Erythroblast (primary cell): ENCODE measurements at places on chromosomes 7 and 10.

- no peak for DNase-seq
Observed at GRCh38 chr10:2897619-2898508, 169.5 kb upstream of the PFKP start.

- DNase-seq = no peak
Observed at GRCh38 chr7:25815711-25816110, 336.3 kb upstream of the NFE2L3 start.

- no peak for DNase-seq
Observed at GRCh38 chr10:133110133-133110532, 22.4 kb downstream of the ADGRA1 start.

- DNase-seq = no peak
Observed at GRCh38 chr10:4043897-4044665, 259.1 kb upstream of the KLF6 start.

- DNase-seq = no peak
Observed at GRCh38 chr10:113241599-113242360, 291.7 kb downstream of the TCF7L2 start.

DNA sequence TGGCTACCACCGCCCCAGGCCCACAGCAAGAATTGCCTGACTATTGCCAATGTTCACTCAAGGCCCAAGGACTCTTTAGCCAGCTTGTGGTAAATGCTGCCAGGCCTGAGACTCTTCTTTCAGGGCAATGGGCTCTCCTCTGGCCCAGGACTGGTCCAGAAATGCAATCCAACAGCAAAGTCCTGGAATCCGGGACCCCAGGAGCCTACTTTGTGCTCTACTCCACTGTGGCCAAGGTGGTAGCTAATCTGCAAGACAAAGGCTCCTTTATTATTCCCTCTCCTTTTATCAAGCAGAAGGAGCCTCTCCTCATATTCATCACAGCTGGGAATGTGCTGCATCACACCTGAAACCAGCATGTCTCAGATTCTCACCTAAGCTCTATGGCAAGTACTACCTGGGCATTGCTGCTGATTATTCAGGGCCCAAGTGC lies 107.6 kb upstream of the PRSS58 start:
- no peak for DNase-seq

DNA sequence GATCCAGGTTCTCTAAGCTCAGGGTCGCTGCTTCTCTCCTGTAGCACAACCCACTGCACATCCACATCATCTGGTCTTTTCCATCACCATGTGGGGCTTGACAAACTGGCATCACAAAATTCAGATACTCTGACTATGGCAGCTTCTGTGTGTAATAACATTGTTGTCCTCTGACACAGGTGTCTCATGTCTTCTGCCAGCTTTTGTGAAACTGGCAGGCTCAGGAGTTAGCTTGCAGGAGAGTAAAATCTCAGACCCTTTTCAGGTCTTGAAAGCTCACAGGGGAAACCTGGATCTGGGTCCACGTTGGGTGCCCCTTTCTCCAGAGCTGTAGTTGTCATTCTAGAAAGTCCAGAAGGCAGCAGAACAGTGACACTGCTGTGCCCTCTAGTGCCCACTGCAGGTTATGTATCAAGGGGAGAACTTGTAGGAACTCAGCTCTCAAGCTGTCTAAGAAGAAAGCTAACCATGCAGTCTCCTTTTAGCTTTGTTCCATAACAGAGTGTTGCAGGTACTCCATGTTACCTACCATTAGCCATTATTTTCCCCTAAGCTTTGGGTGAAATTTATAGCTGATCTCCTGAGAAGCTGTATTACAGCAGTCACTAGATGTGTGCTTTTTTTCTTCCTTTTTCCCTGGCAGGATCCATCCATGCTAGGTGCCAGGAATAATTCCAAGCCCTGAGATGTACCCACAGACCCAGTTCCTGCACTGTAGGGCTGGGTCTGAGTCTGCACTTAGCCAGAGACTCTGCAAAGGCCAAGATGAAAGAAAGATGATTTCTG lies 102.7 kb downstream of the ZNF248 start:
- DNase-seq = no peak

- no peak for DNase-seq
Observed at GRCh38 chr10:21925851-21926250, 77.7 kb downstream of the DNAJC1 start.

DNA sequence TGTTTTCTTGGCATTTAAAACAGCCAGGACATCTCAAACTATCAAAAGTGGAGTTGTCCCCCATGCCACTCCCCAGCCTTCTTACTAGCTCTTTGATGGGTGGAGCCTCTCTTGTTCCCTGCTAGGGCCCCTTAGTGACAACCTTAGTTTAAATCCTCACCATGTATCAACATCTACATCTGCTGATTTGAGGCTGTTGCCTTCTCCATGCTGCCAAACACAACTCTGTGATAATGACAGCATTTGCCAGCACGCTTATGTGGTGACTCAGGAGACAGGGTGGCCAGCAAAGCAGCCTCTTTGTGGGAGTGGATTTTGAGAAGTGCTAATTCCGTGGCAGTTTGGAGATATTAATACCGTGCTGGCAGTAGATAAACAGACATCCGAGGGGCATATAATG lies 145.4 kb downstream of the LRRC4 start:
- peak; percentile 98 for DNase-seq

GRCh38 chr7:138226745-138227279 lies 150.6 kb downstream of the AKR1D1 start:
- no peak for DNase-seq

GRCh38 chr7:76064208-76064970 lies 16.5 kb downstream of the MDH2 start:
- DNase-seq = no peak

DNA sequence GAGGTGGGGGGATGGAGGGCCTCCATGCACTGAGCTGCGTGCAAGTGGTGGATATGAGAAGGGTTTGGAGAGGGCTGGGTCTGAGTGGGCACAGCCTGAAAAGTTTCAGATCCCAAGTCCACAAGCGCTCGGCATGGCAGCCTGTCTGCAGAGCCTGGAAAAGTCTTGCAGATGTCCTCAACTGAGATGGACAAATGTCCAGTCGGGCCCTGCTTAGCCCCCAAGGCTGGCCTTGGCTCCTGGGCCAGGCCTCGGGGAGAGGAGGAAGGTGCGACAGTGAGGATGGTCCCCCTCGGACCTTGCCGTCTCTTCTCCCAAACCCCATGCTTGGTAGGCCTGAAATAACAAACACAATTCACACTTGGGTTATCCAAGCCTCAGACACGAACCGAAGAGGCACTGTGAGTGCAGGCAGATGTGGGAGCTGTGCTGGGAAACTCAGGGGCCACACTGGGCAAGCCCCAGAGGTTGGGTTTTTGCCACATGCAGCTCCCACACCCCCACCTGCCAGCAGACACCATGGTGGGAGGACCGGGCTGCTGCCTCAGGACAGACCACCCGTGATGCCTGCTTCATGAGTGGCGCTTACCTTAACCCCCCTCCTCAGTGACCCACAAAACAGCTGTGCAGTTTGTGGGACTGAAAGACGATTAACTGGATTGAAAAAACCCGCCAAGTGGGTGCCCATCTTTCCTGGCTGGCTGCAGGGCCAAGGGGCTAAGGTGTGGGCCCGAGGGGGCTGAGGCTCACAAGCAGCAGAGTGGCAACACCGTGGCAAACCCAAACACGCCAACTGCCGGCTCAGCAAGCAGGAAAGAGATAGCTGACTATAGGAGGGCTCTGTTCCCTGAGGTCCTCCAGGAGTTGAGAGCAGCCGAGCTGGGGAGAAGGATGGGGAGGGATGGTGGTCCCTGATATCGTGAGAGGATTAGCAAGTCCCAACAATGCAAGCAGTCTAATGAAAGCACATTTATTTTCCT lies 156.8 kb downstream of the RNF216 start:
- DNase-seq = no peak

DNA sequence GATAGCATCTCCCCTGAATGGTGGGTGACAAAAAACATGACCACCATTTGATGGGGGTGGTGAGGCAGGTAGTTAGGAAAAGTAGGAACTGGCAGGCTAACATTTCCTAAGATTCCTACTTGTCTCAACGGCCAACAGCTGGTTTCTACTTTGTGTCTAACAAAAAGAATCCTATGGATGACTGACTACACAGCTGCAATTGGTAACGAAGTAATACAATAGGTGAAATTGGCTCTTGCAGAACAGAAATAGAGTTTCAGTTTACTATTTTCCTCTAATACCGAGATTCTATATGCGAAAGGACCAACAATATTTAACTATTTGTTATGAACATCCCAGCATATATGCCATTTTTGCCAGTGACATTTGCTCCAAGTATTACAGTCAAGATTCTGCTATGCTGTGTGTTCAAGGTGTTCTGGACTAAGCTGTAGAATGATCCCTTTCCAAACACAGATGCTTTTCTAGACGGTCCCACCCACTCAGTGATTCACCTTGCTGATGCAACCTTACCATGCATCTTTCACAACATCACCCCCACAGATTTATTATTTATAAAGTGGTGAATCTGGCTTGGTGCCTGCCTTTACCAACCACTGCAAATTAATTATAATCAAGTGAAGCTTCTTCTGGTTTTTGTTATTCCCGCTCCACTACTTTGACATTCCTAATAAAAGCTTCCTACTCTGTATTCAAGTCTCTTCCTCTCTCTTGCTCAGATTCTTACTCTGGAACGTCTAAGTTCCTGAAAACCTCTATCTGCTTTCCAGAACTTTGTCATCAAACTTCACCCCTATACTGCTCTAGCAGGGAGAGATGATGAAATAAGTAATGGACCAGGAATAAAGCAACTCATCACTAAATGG lies 16.8 kb downstream of the BBIP1 start:
- no peak for DNase-seq

- DNase-seq = no peak
Observed at GRCh38 chr7:44258423-44258760, 57.6 kb downstream of the YKT6 start.

GRCh38 chr10:98115031-98115787 lies 19.2 kb upstream of the R3HCC1L start:
- no peak for DNase-seq

DNA sequence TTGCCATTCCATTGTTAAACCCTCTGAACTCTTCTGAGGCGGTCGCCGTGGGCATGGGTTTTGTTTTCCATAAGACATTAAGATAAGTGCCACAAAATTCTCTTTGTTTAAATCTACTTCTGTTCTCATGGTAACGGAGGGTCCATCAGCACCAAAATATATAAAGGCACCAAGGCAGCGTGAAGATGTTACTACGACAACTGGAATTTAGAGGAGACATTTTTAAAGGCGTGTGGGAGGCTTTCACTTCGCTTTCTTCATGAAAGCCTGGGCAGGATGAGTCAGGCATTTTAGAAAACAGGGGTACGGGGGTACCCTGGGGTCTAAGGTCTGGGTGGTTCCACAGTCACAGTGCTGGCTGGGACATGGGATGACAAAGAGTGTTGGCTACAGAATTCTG lies 34.0 kb downstream of the SMKR1 start:
- no peak for DNase-seq

DNA sequence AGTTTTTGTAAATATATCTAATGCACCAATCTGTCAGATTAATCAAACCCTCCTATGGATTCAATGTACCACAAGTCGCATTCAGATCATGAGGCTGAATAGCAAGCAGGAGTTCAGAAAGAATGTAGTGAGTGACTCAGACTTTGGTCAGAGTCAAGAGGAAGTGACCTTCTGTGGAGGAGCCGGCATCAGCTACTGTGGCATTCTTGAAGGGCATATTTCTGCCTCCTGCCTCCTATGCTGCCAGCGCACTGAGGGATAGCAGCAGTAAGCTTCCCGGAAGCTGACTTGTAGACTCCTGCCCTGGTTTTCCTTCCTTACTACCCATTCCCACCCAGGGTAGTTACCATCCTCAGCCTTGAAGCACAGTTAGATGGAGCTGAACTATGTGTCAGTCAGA lies 867.5 kb downstream of the NRG3 start:
- no peak for DNase-seq

- no peak for DNase-seq
Observed at GRCh38 chr10:77746047-77746707, 108.6 kb upstream of the KCNMA1 start.

- no peak for DNase-seq
Observed at GRCh38 chr7:33486633-33487032, 357.3 kb downstream of the BBS9 start.

DNA sequence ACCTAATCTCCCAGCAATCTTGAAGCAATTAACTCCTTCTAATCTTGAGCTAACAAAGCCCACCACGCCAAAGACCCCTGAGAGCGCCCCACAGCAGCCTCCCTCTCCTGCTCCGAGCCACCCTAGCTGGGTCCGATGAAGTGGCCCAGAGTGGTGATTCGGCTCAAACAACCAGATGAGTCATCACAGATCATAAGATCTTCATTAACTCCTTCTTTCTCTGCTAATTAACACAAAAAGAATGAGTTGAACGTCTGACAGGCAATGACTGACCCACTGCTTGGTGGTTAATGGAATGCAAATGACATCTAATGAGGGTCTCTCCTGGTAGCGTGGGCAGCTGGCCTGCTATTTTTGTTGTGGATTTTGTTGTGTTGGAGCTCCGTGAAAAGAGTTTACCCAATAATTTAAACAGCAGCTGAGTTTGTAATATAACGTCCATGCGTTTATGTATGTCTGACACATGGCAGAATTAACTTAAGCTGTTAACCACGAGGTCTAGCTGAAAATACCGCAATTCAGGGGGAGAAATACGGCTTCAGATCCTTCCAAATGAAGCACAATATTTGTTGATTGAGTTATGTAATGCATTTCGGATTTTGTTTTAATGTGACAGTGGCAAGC lies 161.4 kb downstream of the RAB11FIP2 start:
- no peak for DNase-seq

DNA sequence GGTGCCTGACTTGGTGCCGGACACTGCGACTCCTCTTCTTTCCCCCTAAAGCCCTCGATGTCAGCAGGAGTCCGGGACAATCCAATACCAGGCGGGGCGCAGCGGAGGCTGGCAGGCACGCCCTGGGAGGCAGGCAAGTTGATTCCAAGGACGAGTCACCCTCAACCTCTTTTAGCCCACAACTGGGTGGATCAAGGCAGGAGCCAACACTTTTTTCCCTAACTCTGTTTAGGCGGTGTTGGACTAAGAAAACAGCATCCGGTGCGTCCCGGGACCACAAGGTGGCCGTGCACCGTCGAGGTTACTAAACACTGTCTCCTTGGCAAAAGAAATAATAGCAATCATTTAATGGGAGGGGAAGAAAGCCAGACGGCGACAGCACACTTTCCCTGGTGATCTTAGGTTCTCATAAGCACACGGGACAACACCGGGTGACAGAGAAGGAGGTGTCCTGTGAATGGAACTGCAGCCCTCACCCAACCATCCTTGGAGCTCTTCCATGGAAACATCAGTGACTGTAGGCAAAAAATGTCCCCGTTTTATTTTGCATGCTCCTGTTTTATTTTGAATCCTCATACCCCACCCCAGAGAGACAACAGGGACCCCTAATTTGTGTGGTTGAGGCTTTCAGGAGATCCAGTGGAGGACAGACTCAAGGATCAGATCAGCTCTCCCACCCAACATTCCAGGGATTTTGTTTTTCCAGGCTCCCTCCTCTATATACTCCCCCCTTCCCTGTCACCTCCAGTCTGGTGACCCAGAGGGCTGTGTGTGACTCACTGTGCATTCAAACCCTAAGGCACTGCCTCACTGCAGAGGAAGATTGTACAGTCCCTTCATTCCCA lies 1.3 kb upstream of the CALCR start:
- DNase-seq = no peak

- no peak for DNase-seq
Observed at GRCh38 chr10:35387768-35388167, 51.5 kb downstream of the CCNY start.

- DNase-seq = no peak
Observed at GRCh38 chr10:53737132-53737531, 964.5 kb upstream of the MBL2 start.

- DNase-seq = no peak
Observed at GRCh38 chr10:78248651-78249464, 215.2 kb downstream of the RPS24 start.
